GM12865 (cell line): ENCODE measurements at places on chromosomes 4 and X.
A peak's percentile ranks its signal among the peaks of the same experiment; 100 is the strongest.

- DNase-seq: peak; percentile 4
Observed at GRCh38 chr4:142815834-142816233, 30.3 kb downstream of the INPP4B start.

DNA sequence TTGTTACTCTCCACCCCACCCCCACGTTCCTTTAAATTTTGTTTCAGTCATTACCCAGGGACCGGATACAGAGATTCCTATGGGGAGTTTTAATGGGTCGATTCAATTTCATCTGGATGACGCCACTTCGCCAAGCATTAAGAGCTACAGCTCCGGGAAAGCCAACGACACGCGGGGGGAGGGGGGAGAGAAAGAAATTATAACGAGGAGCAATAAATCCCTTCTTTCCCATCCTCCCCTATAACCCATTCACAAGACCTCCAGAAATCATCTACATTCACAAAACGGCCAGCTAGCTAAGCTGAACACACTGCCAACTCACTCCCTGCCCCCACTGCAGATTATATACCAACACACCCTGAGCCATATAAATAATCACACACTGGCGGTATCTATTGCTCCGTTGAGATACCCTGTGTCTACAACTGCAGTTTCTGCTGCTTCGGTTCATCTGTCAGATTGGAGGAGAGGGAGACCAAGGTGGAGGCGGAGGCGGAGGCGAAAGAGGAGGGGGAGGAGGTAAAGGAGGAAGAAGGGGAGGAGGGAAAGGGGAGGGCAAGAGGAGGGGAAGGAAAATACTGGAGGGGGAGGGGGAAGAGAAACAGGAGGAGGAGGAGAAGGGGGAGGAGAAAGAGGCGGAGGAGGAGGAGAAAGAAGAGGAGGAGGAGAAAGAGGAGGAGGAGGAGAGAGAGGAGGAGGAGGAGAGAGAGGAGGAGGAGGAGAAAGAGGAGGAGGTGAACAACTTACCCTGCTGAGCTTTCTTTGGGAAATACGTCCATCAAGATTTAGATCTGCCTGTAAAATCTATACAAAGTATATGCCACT is 113.9 kb upstream of the VAMP7 start:
- DNase-seq: no peak

- DNase-seq: no peak
Observed at GRCh38 chrX:5730556-5730955, 498.1 kb downstream of the NLGN4X start.

DNA sequence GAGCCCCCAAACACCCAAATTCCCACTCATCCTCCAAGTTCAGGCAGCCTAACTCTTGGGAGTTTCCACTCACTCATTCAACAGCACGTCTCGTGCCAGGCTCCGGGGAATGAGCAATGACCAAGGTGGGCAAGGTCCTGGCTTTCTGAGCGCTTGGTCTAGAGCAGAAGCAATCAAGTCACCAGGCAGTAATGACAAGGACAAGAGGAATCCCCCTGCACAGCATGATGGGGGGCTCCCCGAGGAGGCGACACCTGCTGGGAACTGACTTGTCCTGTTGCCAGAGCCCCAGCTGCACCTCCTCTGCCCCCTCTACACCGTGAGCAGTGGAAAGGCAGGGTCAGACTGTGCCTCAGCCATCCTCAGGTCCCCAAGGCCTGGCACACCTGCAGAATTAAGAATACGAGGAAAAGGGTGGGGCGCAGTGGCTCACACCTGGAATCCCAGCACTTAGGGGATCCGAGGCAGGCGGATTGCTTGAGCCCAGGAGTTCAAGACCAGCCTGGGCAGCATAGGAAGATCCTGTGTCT is 25.7 kb upstream of the MRFAP1 start:
- no peak for DNase-seq

GRCh38 chr4:5034206-5034605 is 14.9 kb upstream of the CYTL1 start:
- DNase-seq: no peak

GRCh38 chr4:25104591-25104990 is 55.7 kb downstream of the SEPSECS start:
- DNase-seq: no peak

DNA sequence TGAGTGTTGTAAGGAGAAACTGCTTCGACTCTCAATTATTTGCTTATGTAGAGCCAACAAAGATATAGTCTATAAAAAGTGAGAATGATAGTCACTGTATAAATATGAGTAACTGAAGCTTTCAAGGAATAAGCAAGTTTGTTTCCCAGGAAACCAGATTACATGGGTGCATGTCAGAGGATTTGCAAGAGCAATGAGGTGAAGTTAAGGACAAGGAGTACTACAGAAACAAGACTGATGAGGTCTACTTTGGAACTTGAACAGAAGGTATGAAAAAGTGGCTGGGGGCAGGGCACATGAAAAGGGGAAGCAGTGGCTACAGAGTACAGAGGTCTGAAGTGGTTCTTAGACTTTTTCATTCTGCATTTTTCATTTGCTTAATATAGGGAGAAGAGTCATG is 321.0 kb upstream of the CXXC4 start:
- DNase-seq: peak; percentile 38

- no peak for DNase-seq
Observed at GRCh38 chr4:187294861-187295260, 571.2 kb upstream of the FAT1 start.

DNA sequence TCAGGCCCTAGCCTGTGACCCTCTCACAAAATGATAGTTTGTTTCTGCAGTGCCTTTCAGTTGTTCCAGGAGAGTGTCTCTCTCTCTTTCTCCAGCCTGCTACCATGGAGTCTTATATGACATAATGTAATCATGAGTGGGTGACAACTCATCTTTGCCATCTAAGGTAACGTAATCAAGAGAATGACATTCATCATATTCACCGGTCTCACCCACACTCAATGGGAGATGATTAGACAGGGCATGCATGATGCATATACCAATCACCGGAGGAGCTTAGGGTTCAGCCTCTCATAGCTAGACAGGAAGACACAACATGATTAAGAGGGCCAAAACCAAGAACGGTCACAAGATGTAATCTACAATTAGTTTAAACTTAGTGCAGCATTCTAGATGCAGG is 97.1 kb upstream of the FAM9B start:
- no peak for DNase-seq

GRCh38 chr4:110165382-110166286 is 32.8 kb downstream of the ELOVL6 start:
- peak; percentile 43 for DNase-seq

GRCh38 chr4:128668566-128668965 is 140.9 kb upstream of the JADE1 start:
- no peak for DNase-seq

DNA sequence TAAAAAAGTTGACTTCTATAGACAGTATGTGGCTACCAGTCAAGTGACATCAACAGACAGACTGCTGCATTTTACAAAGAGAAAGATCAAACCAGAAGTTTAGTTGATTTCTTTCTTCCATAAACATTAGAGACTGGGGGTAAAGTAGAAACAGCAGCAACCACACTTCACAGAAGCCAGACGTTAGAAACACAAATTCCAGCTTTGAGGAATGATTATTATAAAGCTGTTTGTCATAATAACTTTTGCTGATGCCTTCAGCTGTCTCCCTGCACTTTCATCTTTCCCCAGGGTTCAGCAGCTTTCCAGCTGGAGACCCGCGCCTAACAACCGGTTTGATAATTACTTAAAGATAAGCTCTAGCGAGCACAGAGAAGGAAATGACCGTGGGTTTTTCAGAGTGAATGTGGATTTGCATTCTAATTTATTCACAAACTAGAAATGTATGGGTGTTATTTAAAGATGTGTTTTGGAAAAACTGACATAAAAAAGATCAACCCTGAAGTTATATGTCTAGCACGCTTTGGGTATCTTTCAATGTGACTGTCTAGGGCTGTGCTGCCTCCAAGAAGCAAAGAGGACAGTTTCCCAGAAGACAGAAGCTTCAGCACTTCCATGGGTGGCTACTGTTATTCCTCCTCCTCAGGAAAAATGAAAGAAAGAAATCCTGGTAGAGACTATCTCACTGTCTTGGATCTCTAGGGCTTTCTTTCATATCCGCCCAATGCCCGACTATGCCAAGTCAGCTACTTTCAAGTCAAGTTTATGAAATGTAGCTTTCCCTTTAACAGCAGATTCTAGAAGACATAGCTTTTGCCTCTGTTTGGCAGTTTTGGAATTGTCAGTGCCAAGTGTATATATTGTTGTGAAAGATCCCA is 15.0 kb upstream of the ENAM start:
- DNase-seq: no peak

- no peak for DNase-seq
Observed at GRCh38 chr4:2046031-2046961, 12.8 kb upstream of the NAT8L start.

- no peak for DNase-seq
Observed at GRCh38 chr4:10734697-10735096, 50.1 kb upstream of the CLNK start.

- DNase-seq: peak; percentile 62
Observed at GRCh38 chr4:172202480-172203076, 389.4 kb downstream of the GALNTL6 start.

- DNase-seq: no peak
Observed at GRCh38 chr4:82519776-82520175, 42.0 kb downstream of the TMEM150C start.

GRCh38 chrX:18010253-18010652 is 149.2 kb upstream of the RAI2 start:
- no peak for DNase-seq

DNA sequence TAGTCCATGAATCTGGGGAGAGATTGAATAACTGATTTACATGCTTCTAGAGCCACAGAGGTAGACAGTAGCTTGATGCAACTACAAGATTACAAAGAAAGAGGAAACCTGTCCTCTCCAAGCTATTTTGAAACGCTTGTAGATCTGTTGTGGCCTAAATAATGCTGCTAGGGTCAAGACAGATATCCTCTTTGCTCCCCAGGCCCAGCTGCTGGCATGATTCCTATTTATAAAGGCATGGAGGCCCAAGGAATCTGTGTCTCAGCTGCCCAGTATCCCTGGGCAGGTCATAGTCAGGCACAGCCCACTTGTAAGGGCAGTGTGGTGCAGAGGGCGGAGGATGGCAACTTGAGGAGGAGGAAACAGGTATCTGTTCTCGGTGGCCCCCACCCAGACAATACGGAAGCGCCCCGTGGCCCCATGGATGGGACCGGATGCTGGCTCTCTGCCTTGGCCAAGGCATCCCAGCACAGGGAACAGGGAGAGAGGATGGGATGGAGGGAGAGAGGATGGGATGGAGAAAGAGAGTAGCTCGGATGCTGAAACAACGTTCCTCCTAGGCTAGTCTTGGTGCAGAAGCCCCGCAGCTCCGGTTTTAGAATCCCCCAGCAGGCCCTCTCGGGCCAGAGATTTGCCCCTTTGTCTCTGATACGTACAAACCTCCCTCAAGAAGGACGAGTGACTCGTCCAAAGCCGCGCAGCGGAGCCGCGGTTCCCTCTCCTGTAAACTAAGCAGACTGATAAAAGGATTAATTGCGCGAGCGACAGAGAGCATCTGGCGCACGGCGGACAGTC is 767 bp upstream of the SMIM20 start:
- peak; percentile 35 for DNase-seq

- DNase-seq: no peak
Observed at GRCh38 chr4:8725071-8725841, 132.7 kb downstream of the CPZ start.

- DNase-seq: no peak
Observed at GRCh38 chrX:30635630-30636029, 17.6 kb upstream of the GK start.

DNA sequence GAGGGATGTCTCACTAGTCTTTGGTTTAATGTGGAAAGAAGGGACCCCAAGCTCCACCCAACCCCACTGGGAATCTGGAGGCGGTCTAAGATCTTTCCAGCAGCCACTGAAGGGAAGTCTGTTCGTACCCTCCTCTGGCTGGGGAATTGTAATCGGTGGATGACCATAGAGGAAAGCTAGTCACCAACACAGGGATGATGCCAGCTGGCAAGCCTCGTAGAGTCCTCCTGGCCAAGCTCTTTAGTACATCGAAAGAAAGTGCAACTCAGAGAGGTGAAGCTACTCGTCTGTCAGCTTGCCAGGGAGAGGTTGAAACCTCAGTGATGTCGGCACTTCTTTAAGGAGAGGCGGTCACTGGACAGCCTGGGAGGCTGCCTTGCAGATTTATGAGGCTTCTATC is 58.7 kb downstream of the MAMLD1 start:
- no peak for DNase-seq

GRCh38 chrX:105263801-105264200 is 43.3 kb upstream of the TEX13A start:
- no peak for DNase-seq

DNA sequence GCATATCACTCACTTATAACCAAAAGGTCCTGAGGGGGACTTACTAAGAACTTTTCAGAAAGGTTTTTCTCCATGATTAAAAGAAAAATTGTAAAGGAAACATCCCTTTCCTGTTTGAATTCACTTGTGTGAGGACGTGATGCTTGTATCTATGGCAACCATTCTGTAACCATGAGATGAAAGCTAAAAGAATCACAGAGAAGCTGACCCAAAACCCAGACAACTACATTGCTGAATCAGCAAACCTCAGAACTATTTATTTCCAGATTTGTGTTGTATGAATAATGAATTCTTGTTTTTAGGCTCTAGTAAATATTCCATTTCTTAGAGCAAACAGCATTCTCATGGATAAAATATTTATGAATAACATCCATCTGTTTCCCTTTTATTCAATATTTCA is 91.2 kb downstream of the RCHY1 start:
- DNase-seq: no peak

DNA sequence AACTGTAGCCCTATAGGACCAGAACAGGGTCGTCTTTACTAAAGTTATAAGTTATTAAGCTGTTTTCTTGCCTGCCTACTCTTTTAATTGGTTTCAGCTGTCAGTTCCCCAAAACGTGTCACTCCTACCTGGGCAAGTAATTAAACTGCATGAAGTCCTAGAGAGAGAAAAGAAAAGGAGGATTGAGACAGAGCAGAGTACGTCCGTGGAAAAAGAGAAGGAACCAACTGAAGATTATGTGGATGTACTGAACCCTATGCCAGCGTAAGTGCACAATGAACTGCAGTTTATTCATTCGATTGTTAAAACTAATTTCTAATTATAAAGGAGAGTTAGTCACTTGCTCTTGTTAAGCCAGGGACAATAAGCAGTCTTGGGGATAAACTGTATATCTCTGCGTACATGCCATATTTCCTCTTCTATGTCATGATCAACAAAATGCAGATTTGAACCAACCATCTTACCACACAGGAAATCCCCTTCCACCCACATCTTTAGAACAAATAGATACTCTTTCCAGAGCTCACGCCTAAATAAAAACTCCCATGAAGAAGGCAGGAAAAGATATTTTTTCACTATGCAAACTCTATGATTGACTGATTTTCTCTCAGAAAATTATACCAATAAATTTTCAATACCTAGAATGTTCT is 22.8 kb downstream of the STAP1 start:
- DNase-seq: peak; percentile 56

- no peak for DNase-seq
Observed at GRCh38 chrX:78958419-78959116, 13.4 kb downstream of the P2RY10 start.

GRCh38 chrX:40720339-40720738 is 15.0 kb downstream of the MED14 start:
- no peak for DNase-seq

- DNase-seq: no peak
Observed at GRCh38 chrX:42129022-42129940, 205.9 kb upstream of the CASK start.
